ENCODE measurements at places on chromosomes 7 and 10.

DNA sequence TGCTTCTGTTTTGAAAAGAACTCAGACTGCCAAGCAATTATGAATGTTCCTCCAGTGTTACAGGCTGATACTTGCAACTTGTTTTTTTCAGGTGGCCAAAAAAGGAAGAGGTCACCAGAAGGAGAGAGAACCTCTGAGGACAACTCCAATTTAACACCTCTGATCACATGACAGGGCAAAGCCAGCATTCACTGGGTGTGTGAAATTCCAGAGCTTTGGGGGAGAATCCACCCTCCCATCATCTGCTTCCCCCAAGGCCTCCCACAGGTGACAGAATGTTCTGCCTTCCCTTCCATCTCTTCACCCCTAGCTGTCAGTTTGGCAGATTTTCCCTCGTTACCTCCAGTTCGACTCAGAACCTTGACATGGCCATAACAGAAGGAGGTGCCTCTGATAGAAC, 39.1 kb downstream of the GOT1 start:
- DNase-seq, result no peak

GRCh38 chr7:143908120-143908519, 6.1 kb upstream of the TCAF1 start:
- no peak for DNase-seq

GRCh38 chr10:79286318-79286951, 60.8 kb upstream of the PPIF start:
- DNase-seq, result peak; percentile 59

DNA sequence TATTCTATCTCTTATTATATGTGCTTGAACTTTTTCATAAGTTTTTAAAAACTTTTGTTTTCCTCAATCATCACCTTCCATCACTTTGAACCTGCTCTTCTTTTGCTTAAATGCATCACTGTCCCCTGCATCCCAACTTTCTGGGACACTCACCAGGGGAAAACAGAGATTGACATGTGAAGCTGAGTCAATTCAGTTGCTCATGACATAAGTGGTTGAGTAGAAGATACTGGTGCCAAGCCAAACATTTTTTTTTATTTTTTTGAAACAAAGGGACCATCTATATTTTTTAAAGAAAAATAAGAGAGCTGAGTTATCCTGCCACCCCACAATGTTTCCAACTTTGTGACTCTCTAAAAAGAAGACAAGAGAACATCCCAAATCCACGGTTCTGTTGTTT, 61.8 kb upstream of the AHR start:
- no peak for DNase-seq

- no peak for DNase-seq
Measured at GRCh38 chr10:133446979-133447378, 6.8 kb upstream of the SCART1 start.

DNA sequence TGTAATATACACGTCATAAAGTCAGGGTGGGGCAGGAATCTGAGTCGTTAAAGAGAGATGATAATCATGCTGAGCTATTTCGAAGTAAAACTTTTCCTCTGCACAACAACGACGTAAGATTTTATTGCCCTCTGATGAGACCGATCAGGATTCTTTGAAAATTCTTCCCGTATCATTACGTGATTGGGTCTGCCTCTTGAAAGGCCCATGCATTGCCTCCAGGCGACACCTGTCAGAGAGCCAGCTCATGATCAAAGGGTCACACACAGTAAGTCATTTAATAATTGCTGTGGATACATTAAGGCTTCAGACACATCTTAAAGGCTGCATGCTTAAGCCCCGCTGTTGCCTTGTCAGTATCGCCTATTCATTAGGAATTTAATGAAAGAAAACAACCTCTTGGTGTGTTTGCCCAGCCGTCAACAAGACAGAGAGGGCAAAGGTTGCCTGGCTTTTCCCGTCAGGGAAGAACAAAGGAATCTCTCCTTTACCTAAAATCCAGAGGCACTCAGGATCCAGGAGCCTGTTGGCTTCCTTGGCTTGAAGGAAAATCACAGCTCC, 189.0 kb upstream of the SH2B2 start:
- no peak for DNase-seq

DNA sequence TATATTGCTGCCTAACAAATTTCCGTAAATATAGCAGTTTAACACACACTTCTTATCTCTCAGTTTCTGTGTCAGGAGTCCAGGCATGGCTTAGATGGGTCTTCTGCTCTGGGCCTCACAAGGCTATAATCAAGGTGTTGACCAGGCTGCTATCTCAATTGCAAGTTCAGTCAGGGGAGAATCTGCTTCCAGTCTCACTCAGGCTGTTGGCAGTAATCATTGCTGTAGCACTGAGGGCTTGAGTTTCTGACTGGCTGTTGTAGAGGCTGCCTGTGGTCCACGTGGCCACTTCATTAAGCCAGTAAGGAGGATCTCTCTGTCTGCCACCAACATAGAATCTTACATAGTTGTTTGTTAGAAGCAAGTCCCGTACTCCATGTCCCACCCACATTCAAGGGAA, 138.4 kb downstream of the ST7 start:
- no peak for DNase-seq

- DNase-seq, result no peak
Measured at GRCh38 chr7:105875505-105875904, 894 bp downstream of the ATXN7L1 start.

GRCh38 chr10:6134099-6134823, 45.4 kb downstream of the RBM17 start:
- DNase-seq, result no peak

- DNase-seq, result no peak
Measured at GRCh38 chr10:122029499-122030199, 40.7 kb downstream of the TACC2 start.

- peak; percentile 17 for DNase-seq
Measured at GRCh38 chr7:102412548-102412947, 16.4 kb downstream of the PRKRIP1 start.

- no peak for DNase-seq
Measured at GRCh38 chr7:112143582-112143981, 62.6 kb downstream of the DOCK4 start.

- no peak for DNase-seq
Measured at GRCh38 chr7:39969431-39969830, 19.4 kb downstream of the CDK13 start.

DNA sequence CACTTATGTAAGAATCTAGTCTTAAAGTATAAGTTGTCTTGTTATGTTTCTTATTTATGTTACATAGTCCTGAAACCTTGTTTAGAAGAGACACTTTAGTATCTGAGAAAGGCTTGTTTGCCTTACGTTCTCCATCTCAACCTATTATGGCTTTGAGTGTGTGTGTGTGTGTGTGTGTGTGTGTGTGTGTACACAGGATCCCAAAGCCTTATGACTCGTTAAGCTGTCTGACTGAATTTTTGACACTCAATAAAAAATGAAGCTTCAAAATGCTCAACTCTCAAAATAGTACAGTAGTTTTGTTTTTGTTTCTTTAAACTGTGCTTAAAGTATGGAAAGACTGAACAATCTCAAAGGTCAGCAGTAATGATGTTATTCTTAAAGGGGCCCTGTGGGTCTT, 18.0 kb downstream of the CALU start:
- no peak for DNase-seq

GRCh38 chr7:150966002-150966401, 12.1 kb downstream of the KCNH2 start:
- no peak for DNase-seq

GRCh38 chr10:82071231-82071630, 196.2 kb downstream of the NRG3 start:
- DNase-seq, result no peak

DNA sequence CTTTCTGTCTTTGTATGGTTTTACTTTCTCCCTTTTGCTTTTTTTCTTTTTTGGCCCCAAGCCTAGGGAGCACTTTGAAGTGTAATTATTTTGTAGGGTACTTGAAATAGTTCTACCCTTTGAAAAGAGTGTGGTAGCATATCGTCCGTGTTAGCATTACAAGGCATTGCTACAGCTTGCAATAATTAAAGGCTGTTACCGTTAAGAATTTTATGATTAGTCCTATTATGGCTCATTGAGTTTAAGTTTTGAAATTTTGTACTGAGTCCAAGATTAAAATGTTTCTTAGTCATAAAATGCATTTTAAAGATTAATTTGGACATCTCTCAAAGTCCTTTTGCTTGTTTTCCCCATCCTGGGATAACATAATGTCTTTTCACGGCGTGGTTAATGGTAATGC, 490.0 kb upstream of the LRRN3 start:
- no peak for DNase-seq

- DNase-seq, result no peak
Measured at GRCh38 chr7:89183712-89184111, 388.2 kb upstream of the TEX47 start.

DNA sequence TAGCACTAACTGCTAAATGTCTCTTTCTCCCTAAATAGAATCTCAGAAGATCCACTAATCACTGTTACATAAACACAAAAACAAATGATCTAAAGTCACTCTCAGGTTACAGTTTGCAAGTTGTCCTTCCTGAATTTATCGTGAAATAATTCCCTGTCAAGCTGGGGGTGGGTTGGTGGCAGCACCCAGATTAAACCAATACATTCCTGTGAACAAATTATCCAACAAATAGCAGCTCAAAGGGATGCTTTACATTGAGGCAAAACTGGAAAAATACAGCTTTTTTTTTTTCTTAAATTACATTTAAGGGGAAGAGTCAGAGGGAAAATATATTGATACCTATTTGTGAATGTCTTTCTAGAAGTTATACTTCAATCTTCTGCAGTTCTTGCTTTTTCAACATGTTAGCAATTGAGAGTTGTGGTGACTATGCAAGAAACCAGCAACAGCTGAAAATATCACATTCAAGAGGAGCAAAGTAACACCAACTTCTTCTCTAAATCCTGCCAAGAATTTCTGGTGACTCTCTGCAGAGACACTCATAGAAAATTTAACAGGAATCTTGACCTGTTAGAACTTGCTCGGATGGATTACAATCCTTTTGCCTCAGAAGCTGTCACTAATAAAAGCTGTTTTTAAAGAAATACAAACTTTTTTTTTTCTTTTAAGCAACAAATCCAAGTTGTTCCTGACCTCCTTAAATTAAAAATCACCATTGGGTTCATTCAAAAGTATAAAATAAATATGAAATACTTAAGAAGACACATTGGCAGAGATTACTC, 18.9 kb downstream of the LMOD2 start:
- no peak for DNase-seq
